Activated CD4-positive, alpha-beta T cell treated with anti-CD3 and anti-CD28 coated beads, Interleukin-2, Interleukin-4, amounts not matched to agents 100 ng/mL and 50 ng/mL, durations not matched to agents 16 hours and 8 hours (primary cell): ENCODE measurements at places on chromosomes 13 and 19.

- no peak for DNase-seq
Measured at GRCh38 chr13:112350300-112350699, 25.9 kb upstream of the SPACA7 start.

DNA sequence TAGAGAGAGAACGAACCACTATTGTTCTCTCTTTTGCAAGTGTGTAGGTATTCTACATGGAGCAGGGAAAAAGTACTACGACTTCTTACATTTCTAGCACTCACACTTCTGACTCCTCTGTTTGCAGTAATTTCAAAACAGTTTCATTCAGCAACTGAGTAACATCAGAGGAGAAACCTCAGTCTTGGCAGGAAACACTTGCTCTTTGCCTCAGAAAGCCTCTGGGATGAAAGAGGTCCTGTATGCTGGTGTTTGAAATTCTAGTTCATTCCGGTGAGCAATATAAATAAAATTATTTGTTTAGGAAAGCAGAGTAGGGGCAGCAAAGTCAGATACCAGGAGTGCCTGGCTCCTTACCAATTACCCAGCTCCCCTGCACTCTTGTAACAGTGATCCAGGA lies 595.5 kb downstream of the TBC1D4 start:
- DNase-seq: no peak

DNA sequence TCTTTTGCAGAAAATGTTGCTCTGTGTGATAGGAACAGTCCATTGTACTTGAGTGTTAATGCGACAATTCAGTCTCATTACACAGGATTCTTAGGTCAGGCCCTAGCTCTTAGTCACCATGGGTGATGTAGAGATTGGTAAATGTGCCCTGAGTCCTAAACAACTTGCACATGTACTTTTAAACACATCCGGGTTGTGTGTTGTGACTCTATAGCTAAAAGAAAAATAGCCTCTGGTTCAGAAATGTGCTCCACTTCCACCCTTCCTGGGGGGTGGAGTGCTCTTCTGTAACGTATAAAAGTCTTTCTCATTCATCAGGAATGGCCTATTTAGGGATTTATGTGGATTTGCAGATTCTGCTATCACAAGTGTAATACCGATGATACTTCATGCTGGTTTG lies 5.2 kb downstream of the SPATA13 start:
- DNase-seq: no peak

DNA sequence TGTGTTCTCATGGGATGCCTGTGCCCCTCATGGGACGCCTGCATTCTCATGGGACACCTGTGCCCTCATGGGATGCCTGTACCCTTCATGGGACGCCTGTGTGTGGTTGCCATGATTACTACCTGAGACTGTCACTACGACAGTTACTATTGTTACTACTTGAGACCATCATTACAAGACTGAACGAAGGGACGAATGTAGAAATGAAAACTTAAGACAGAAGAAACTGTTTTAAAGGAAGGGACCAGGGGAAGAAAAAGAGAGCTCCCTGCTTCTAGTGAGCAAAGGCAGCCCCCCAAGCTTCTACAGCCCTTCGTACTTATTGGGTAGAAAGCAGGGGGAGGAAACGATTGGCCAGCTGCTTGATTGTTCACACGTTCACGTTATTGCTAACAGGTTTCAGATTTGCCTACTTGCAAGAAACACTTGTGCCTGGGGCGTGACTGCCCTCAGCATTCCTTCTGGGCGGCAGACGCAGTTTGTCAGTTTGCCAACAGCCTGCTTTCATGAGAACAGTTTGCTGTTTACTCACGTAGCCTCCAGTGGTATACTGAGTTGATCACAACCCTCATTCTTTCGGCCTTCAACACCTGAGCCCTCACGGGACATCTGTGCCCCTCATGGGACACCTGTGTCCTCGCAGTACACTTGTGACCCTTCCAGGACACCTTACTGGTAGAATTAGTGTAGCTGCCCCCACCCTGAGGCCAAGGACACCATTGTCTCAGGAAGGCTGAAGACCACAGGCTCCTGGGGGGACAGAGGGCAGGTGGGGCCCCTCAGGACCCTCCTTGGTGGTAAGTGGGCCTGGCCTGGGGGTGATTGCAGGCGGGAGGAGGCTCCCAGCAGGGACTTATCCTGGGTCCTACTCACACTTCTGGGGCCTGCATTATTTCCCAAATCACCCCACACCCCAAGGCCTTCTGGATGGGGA lies 2.5 kb upstream of the S1PR4 start:
- peak; percentile 61 for DNase-seq

GRCh38 chr19:46428239-46429135 lies at the start of gene PNMA8C:
Gene PNMA8C, minus strand, starts transcription at chr19:46428936. Its CDS starts 577 bp downstream, at chr19:46428359.
- DNase-seq: peak; percentile 57

GRCh38 chr13:104114101-104114500 lies 1047.9 kb upstream of the SLC10A2 start:
- no peak for DNase-seq

GRCh38 chr19:53877361-53877766 lies 4.6 kb upstream of the PRKCG start:
- no peak for DNase-seq

DNA sequence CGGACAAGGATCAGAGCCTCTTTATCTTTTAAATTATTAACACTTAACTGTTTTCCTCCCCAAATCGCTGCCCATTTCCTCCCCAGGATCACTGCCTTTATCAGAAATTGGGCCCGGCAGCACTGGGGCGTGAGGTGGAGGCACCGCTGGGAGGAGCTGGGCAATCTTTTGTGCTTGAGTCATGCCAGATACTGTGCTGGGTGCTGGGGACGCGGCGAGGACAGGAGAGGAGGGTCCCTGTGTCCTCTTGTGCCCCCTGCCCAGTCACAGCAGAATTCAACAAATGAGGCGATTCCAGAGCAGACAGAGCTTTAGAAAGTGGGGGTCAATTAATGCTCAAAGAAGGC lies 347.8 kb downstream of the ZNF536 start:
- DNase-seq: no peak

DNA sequence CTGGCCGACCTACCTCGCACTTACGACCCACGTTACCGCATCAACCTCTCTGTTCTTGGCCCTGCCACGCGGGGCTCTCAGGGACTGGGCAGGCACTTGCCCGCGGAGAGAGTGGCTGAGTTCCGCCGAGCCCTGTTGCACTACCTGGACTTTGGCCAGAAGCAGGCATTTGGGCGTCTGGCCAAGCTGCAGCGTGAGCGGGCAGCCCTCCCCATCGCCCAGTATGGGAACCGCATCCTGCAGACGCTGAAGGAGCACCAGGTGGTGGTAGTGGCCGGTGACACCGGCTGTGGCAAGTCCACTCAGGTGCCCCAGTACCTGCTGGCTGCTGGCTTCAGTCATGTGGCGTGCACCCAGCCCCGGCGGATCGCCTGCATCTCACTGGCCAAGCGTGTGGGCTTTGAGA lies 4.2 kb downstream of the DHX34 start:
- no peak for DNase-seq

DNA sequence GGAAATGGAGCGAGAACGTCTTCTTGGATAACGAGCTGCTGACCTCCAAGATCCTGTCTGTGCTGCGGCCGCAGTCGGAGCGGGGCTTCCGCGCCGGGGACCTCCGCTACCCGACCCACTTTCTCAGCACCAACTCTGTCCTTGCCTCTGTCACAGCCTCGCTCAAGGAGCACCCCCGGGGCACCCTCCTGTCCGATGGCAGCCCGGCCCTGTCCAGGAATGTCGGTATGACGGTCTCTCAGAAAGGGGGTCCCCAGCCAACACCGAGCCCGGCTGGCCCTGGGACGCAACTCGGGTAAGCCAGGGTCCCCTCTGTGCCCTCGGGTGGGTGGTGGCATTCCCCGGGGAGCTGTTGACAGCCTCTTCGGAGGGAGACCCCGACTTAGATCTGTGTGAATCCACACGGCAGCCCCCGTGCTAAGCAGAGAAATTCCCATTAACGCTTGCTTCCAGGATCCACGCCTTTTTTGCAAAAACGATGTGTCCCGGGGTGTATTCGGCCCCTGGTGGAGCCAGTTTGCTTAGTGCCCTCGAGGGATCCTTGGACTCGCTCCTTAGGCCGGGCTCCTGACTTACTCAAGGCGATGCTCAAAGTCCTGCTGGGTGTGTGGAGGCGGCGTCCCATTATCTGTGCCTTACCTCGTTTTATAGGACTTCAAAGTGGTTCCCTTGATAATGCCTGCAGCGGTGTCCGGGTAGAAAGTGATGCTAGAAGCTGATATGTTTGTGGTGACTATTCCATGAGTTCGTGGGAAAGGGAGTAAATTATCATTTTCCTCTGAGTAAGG lies 48.5 kb downstream of the PEX11G start:
- no peak for DNase-seq

DNA sequence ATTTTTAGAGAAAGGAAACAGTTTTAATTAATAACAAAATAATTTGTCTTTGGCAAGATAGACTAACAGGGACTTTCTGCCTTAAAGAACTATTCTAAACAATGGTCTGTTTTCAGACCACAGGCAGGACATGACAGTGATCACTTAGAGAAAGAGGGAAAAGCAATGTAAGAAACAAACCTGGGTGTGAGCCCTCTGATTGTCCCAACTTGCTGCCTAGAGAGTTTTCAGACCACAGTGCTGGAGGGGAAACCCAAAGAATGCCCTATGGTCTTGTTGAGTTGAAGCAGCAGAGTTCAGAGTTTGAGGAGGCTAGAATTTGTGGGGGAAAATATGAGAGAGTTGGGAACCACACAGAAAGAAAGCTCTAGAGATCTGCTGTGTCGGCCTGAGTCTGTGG lies 38.1 kb downstream of the DGKH start:
- DNase-seq: no peak

- no peak for DNase-seq
Measured at GRCh38 chr13:76461999-76462398, 424.2 kb downstream of the KCTD12 start.

GRCh38 chr19:6343462-6343861 lies 10.1 kb upstream of the ACER1 start:
- peak; percentile 16 for DNase-seq
